ENCODE measurements at places on chromosomes 11 and 22.
A peak's percentile ranks its signal among the peaks of the same experiment; 100 is the strongest.

DNA sequence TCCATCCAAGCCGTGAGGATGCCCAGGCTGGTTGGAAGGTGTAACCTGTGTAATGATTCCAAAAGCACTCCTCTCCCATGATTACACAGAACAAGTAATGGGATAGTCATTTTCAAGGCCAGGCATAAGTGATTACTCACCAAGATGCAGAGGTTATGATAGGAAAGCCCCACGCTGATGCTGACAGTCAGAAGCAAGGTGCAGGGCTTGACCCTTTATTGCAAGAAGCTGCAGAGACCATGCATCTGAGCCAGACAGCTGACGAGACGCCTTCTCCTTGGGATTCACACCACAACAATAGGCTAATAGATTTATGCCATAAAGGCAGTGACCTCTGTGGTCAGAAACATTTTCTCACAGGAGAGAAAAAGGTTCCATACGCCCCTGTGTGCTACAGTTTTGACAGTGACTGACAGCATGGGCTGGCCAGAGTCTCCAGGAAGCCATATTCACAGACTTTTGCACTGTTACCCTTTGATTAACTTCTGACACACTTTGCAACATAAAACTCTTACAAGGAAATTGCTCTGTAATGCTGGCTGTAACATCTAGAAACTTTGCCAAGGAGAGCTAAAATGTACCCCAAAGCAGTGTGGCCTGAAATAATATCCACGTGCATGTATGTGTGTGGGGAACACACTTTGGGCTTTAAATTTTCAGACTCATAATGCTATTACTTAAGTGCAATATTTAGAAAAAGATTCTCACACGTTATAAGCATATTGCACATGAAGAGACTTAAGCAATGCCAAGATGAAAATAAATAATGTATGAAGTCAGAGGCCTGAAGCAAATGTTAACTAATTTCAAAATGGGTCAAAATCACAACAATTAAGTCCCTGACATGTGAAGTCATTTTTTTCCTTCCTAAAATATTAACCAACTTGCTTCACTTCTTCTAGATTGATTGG is 1079.0 kb upstream of the TENM4 start:
- DNase-seq, result no peak

- DNase-seq, result no peak
Measured at GRCh38 chr11:22163394-22163797, 29.5 kb upstream of the ANO5 start.

- no peak for DNase-seq
Measured at GRCh38 chr11:113341388-113342165, 27.2 kb downstream of the TTC12 start.

DNA sequence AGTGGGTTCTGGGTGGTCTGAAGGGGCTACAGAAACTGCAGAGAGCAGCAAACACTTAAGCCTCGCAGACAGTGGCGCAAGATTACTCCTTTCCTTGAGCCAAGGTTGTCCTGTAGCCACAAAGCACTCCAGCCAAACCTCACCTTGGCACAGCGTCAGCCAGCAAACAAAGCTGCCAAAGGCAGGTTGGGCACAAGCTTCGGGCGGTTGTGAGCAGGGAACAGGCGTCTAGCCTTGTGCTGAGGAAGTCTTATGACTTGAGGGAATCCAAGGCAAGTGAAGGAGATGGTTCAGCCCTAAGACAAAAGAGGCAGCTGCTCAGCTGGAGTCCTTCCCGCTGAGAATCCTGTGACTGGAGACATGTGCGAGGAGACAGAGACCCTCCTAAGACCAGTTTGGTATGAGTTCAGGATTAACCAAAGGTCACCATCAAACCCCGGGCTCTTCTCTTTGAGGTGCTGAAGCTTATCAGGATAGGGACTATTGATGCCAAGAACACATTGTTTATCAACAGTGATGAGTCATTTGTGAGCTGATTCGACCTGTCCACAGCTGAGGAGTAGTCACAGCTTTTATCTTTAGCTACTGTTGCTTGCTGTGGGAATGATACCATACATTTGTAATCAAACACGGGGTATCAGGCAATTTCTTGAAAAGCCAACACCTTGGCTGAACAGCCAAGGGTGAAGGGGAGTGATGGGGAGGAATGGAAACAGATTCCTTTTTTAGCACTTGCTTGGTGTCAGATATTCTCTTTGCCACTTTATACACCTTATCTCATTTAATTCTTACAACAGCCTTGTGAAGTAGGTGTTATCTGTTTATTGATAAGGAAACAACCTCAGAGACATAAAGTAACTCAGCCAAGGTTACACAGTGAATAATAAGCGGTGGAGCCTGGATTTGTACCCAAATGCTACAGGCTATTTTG is 4.6 kb downstream of the ADM start:
- peak; percentile 78 for DNase-seq

GRCh38 chr11:62464655-62465054 is 45.8 kb downstream of the SCGB1A1 start:
- no peak for DNase-seq

- no peak for DNase-seq
Measured at GRCh38 chr11:96141626-96142025, 201.4 kb downstream of the MAML2 start.

- no peak for DNase-seq
Measured at GRCh38 chr11:73143126-73143838, 1.2 kb upstream of the FCHSD2 start.

DNA sequence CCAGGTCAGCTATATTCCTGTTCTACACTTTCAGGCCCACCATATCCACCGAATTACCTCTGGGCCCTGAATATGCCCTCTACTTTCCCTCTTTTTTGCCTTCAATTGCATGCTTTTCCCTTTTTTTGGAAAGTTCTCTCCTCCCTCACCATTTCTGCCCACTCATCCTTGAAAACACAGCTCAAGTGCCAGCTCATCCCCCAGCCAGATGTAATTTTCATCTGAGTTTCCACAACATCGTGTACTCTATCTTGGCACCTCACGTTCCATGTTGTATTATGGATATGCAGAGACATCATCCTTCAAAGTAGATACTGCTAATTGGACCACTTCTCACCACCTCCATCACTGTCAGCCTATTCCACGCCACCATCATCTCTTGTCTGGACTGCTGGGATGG is 129.8 kb upstream of the HSD17B12 start:
- DNase-seq, result no peak

DNA sequence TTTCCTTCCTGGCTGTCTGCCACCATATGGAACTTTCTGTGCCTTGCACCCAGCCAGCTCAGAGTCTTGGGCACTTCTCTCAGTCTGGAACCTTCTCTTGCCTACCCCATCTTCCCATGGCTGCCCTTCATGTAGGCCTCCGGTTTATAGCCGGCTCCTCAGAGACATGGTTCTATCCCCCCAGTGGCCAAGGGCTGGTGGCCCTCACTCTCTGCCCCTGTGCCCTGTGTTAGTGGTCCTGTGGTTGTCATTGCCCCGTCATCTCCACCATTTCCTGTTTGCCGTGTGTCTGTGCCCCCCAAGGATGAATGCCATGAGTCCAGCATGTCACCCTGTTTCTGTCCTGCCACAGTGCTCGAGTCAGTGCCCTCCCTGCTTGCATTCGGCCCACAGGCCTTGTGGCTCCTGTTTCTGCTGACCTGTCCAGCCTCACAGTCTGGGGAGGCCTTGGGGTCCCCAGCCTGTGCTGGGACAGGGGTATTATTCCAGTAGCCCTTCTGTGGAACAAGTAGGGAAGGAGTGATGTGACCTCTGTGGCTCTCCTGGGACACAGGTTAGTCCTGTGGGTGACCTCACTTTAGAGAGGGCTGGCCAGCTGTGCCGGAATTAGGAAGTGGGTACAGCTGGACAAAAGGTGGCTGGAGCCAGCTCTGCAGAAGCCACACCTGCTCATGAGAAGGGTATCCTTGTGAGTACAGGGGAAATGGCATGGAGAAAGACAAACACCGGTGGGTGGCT is 30.7 kb downstream of the ST3GAL4 start:
- no peak for DNase-seq

DNA sequence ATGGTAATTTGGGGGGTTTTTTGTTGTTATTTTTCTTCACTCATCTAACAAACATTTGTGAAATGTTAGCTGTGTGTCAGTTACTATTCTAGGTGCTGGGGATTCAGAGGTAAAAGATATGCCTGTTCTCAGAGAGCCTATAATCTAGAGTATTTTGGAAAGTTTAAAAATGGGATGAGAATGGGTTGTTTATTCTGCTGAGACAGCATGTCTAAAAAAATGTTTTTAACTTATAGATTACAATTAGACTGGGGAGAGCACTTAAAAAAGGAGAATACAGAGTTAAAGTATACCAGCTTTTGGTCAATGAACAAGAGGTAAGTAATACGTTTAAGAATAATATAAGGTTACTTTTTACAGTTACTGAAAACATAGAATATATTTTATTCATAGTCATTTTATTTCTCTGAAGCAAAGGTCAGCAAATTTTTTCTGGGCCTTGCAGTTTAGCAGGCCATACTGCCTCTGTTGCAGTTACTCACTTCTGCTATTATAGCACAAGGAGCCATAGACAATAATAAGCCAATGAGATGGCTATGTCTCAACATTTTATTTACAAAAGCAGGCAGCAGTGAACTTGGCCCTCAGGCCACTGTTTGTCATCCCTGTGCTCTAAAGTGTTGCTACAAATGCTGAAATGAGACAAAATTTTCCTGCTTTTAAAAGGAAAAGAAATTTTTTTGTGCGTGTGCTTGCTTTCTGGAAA is 60.0 kb downstream of the DKK3 start:
- no peak for DNase-seq

- DNase-seq, result no peak
Measured at GRCh38 chr11:18490736-18491485, 35.3 kb downstream of the LDHAL6A start.

- no peak for DNase-seq
Measured at GRCh38 chr11:95283650-95284049, 52.6 kb upstream of the SESN3 start.

- no peak for DNase-seq
Measured at GRCh38 chr22:50425179-50425916, 49.5 kb downstream of the SBF1 start.

GRCh38 chr11:14374922-14375830 is 16.2 kb upstream of the RRAS2 start:
- no peak for DNase-seq

- no peak for DNase-seq
Measured at GRCh38 chr11:94139416-94139815, 10.8 kb downstream of the PANX1 start.

DNA sequence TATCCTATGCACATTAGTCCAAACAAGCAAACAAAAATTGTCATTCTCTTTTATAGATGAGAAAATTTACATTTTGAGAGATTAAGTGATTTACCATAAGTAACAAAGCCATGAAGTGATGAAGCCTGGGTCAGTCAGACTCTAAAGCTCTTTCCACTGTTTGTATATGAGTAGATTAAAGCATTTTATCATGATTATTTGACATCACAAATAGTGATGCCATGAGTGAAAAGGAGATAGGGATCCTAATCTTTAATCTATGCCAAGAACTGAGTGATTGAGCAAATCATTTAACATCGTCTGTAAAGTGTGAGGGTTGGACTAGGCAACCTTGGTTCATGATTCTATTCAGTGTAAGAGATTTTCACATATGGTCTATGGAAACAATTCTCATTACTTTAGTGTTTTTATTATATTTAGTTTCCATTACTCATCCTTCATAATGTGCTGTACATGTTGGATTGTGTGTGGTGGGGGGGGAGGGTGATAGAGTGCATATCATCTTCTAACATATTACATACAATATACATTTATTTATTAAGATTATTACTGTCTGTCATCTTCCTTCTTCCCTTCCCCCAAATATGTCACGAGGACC is 50.7 kb downstream of the ARHGEF12 start:
- no peak for DNase-seq

DNA sequence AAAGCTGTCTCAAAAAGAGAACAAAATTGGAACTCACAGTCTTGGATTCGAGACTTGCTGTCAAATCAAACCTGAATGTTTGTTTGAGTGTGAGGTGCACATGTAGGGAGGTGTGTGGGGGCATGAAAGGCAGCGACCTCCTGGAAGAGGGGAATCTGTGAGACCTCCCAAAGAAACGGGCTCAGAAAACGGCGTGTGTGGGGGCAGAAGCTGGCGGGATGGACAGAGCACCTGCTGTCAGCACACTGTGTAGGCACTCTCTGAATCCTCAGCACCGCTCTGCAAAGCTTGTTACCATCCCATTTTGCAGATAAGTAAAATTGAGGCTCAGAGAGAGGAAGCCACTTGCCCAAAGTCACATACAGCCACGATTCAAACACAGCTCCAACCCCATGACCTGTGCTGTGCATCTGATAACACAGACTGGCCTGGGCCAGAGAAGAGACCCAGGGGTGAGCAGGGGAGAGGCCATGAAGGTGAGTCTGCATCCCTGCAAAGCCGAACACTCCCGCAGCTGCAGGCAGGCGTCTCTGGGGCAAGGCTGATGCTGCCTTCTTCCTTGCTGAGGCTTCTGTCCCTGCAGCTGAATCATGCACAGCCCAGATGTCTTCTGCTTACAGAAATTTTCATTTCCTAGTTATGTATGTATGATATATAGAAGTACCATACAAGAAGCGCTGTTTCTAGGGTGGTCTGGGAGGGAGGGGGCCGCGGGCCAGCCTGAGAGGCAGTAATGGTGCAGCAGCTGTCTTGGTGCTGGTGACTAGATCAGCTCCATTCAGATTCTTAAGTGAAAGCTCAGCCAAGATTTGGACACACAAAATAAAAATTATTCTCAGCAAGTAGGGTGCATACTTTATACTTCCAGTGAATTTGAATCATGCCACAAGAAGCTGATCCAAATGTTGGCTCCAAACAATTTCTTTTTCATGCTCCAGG is 67.3 kb upstream of the SHISAL1 start:
- no peak for DNase-seq

Measured in astrocyte of the cerebellum (primary cell).